Vagina (tissue), 2 donors: ENCODE measurements at places on chromosomes 6 and 20. TPM values are rescaled to one million over a fixed set of nuclear protein-coding genes. Genes with fewer than 3 reads are reported as not detected.

ENPP4 gene
- total RNA-seq: 4.4 TPM

SLC35D3 gene
- not detected for total RNA-seq

MAS1L gene
- total RNA-seq: not detected

PGK2 gene
- not detected for total RNA-seq

NKAIN2 gene
- not detected for total RNA-seq
